ENCODE measurements at places on chromosomes 6 and 20.

- DNase-seq, result no peak
These were observed 378.0 kb downstream of the CD109 start for GRCh38 chr6:74073999-74074398.

- DNase-seq, result no peak
These were observed 35.2 kb downstream of the NTSR1 start for GRCh38 chr20:62743777-62744317.

DNA sequence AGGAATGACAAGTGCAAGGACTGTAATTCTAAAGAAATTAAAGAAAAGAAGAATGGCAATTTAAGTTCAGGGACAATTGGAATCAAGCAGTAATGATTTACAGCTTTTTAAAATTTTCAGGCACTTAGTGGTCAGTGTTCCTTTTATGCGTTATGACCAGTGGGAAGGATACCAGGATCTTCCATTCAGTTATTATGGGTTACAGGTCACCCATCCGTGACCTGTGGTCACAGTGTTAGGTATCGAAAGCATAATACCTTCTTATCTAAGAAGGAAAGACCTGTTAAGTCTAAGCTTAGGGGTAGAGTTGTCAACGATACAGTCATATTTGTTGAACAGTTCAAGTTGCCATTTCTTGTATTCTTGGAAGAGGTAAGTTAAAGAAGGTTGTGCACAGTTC is 253.8 kb downstream of the LAMA2 start:
- no peak for DNase-seq

DNA sequence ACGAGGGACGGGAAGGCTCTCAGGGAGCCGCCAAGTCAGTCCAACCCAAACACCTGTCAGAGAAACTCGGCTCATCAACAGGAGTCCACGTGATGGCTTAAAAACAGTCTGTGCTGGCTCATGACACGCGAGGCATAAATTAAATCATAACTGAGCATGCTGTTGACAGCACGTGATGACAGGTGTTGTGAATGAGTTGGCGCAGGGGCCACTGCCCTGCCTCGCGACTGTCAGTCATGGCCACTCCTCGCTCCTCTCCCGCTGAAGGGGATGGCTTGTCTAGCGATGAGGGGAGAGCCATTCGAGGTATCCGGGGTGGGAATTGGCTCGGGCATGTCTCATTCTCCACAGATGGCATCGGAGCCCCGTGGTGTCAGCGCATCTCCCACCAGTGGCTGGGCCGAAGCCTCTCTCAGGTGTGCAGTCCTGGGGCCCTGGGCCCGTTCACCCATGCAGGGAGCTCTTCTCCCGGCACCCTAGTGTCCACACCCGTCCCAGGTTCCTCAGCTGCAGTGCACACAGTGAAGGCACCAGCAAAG is 313.3 kb downstream of the BMP7 start:
- DNase-seq, result no peak

DNA sequence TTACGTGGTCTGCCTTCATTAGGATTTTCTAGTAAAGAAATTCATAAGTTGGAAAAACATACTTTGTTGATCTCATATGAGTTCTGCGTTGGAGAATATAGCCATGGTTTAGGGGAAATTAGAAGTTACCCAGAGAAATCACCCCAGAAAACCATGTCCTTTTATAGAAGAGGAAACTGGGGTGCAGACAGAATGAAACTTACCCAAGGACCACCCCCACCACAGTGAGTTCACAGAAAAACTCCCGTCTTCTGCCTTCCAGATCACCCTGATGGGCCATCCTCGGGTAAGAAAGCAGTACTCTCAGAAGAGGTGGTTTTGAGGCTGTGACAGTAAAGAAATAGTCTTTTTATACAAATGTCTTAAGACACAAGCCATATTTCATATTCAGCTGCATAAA is 25.1 kb upstream of the MAFB start:
- no peak for DNase-seq

DNA sequence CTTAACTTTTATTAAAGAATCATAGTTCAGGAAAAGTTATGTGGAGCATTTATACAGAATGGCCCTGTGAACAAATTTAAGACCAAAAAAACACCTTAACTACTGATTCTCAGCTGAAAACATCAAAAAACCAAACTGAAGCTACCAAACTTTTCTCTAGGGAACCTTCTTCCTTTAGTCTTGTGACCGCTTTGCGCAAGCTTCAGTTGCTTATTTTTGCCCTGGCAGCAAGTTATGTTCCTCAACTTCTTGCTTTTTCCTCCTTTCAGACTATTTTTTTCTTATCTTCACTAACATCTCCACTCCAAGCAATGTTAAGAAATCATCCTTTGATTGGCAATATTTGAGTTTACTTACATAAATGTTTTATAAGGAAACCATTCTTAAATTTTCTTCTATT is 100.1 kb downstream of the MYB start:
- DNase-seq, result no peak

- DNase-seq, result no peak
These were observed 20.9 kb downstream of the LMBRD1 start for GRCh38 chr6:69775941-69776340.

GRCh38 chr6:25280344-25281074 is 1.3 kb downstream of the CARMIL1 start:
- no peak for DNase-seq

- no peak for DNase-seq
These were observed 7.7 kb downstream of the GRM4 start for GRCh38 chr6:34138191-34138590.

DNA sequence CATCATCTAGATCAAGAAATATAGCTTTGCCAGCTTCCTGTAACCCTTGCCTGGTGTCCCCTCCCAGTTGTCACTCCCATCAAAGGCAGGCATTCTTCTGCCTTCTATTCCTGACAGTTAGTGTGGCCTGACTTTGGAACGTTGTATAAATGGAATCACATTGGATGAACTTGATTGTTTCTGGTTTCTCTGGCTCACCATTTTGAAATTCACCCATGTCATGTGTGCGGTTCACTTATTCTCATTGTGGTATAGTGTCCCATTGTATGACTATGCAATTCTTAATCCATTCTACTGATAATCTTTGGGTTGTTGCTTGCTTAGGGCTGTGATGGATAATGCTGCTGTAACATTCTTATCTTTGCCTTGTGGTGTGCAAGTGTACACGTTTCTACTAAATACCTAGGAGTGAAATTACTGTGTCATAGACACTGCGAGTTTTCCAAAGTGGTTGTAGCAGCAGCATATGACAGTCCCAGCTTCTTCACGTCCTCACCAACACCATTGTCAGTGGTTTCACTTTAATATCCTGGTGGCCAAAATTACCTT is 73.2 kb downstream of the VEGFA start:
- DNase-seq, result no peak

GRCh38 chr6:148750838-148751792 is 4.3 kb downstream of the UST start:
- DNase-seq, result no peak

GRCh38 chr6:112470950-112471349 is 123.8 kb downstream of the RFPL4B start:
- no peak for DNase-seq

GRCh38 chr6:50952092-50952907 is 133.6 kb downstream of the TFAP2B start:
- DNase-seq, result no peak

- DNase-seq, result no peak
These were observed 71.9 kb downstream of the KIF16B start for GRCh38 chr20:16501301-16501700.

DNA sequence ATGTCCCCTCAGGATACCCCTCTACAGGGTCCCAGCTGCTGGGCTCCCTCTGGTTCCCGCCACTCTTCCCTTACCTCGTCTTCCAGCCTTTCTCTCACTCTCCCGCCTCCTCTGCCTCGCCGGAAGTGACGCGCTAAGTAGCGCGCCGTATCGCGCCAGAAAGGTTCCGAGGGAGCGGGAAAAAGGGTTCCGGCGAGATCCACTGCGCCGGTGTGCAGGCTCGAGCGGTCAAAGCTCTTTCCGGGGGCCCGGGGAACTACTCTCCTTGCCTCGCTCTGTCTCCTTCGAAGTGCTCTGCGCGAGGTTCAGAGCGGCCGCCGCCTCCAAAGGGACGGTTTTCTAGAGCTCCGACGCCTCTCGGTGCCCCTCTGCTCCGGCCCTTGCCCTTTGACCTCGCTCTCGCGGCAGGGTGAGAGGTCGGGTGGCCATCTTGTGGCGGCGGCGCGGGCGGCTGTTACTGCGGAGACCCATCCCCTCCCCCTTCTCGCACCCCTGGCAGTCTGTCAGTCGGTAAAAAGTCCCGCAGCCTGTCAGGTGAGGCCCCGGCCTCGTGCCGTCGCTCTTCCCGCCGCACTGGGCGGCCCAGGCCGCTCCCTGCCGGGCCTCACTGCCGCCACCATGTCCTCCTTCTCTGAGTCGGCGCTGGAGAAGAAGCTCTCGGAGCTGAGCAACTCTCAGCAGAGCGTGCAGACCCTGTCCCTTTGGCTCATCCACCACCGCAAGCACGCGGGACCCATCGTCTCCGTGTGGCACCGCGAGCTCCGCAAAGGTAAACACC is at the start of the genes RPRD1B and TTI1:
RPRD1B (plus strand) TSS at position 417 of the 778 bp plus-strand sequence; CDS start at position 619, 202 bp downstream.
TTI1 (minus strand) TSS at position 127 of the 778 bp plus-strand sequence. CDS start 19,640 bp downstream, outside the sequence.
- peak; percentile 95 for DNase-seq

GRCh38 chr20:4838526-4838925 is 116.8 kb downstream of the PRND start:
- DNase-seq, result no peak

DNA sequence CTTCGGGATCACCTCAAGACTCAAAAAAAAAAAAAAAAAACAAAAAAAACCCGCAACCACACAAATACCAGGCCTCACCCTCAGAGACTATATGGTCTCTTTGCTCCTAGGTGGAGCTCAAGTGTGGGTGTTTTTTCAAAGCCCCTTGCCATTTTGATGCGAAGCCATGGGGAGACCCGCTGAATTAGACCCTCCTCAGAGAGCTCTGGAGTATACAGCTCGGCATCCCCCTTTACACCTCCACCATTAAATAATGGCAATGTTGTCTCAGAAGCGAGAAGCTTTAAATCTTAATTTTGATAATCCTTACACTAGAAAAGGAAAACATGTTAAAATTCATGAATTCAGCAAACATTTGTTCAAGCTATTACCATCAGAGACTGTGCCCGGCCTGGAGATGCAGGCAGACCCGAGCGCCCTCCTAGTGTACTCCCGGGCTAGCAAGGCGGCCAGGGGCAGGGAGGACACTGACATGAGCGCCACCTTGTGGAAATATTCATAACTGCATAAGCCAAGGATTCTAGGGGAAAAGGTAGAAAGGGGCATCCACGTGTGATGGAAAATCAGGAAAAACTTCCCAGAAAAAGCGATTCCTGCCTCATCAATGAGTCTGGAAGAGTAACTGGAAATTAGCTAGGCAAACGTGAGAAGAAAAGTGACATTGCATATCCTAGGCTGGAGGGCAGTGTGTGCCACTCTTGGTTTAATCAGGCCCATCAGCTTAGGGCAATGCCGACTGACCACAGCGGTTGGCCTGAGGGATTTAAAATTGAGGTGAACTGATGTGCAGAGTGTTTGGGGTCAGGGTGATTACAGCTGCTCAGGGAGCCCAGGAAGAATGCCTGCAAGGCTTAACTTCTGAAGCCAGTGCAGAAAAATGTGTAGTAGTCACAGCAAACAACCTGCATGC is 72.5 kb downstream of the B3GAT2 start:
- peak; percentile 77 for DNase-seq

DNA sequence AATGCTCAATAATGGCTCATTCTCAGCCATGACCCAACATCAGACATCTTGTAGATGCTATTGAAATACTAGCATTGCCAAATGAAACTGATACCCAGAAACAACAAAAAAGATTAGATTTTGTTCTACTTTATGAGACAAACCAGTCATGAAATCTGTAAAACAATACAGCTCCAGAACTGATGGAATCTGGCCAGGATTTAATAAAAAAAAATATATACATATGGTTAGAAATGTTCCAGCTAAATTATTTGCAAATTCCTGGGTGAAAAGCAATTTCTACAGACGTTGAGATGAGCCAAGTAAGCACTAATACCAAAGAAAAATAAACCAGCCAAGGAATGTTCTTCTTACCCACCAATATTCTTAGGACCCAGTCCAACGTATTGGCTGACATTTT is 201.3 kb downstream of the EPHA7 start:
- DNase-seq, result no peak
